ENCODE measurements at places on chromosomes 1 and 21.

DNA sequence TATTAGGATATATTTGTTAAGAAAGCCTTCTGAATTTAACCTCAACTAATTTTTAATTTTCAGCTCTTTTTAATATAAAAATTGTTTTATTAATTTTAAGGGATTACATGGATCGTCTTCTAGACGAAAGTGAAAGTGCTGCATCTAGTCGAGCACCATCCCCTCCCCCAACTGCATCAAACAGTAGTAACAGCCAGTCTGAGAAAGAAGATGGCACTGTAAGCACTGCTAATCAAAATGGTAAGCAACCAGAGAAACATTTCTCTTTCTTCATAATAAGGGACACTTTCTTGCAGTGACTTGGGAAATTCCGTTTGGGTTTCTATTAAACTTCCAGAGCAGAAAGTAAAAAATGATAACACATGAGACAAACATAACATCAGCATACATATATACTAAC lies 56.9 kb downstream of the MIER1 start:
- DNase-seq = no peak

DNA sequence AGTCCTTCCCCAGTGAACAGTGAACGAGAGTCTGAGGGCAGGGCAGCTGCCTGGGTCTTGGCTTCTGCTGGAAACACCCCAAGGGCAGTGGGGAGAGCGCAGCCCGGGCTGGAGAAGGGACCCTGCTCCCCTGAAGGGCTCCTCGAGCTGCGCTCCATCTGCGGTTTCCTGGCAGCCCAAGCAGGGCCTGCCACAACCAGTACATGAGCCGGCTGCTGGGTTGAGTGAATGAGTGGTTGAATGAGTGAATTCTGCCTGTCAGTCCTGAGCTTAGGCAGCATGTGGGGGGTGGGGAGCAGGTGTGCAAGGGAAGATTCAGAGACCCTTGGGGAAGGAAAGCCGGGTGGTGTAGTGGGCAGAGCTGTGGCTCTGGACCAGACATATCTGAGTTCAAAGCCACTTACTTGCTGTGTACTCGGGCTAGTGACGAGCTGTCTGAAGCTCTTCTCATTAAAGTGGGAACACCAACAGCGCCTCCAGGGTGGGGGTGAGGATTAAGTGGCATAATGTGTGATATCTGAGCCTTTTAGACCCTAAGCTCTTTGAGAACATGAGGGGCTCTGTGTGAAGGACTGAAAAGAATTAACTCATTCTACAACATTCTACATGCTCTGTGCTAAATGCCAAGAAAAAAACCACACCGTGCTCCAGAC lies 3.7 kb downstream of the OPRD1 start:
- DNase-seq = no peak

GRCh38 chr1:224092601-224093000 lies 21.3 kb upstream of the FBXO28 start:
- no peak for DNase-seq

DNA sequence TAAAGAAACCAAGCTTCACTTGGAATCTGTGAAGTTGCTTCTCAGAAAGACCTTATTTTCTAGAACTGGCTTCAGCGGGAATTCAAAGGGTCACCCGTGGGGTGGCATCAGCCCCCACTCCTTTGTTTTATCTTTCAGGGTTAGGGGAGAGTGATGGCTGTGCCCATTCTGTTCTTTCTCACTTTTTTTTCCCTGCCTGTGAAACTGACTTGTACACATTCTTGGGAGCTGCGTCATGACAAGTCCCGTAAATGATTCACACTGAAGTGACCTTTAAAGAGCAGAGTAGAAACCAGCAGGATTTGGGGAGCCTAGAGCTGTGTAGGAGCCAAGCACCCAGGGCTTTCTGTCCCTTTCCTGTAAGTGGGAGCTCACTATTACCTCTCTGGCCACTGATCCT lies 43.8 kb downstream of the SLC44A3 start:
- no peak for DNase-seq

DNA sequence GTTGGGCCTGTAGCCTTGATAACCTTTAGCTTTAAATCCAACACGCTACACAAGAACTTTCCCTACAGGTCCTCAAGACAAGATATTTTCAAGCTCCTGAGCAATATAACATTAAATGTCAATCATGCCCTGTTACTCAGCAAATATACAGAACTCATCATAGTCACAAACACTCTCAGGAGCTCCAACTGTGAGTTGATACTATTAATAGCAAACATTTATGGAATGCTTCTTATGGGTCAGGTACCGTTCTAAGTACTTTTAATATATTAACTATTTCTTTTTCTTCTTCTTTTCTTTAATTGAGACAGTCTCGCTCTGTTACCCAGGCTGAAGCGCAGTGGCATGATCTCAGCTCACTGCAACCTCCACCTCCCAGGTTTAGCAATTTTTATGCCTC lies 10.1 kb downstream of the EYA3 start:
- DNase-seq = no peak

GRCh38 chr21:40719615-40720014 lies 127.3 kb downstream of the DSCAM start:
- no peak for DNase-seq

GRCh38 chr1:23470282-23471070 lies 13.5 kb downstream of the ASAP3 start:
- no peak for DNase-seq

- no peak for DNase-seq
These were observed 41.5 kb downstream of the SNX7 start for GRCh38 chr1:98702976-98703375.

- no peak for DNase-seq
These were observed 10.8 kb upstream of the OSBPL9 start for GRCh38 chr1:51605961-51606723.

- no peak for DNase-seq
These were observed 1.8 kb downstream of the PTTG1IP start for GRCh38 chr21:44871576-44872269.

DNA sequence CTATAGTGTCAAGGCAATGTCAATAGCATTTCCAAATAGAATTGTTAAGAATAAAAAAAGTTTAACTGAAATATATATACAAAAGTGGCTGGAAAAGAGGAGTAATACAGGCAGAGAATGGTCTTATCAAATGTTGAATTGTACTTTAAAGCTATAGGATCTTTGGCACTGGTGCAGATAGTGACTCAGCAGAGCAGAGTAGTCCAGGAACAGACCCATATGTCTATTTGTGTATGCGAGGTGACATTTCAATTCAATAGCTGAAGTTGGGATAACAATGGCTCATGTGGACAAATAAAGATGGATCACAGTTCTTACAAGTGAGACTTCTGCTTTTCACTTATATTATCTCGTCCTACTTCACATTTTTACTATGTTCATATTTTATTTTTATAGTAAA lies 543.0 kb upstream of the B3GALT2 start:
- DNase-seq = no peak

- DNase-seq = no peak
These were observed 326.5 kb downstream of the PDE4B start for GRCh38 chr1:66119148-66119547.

- no peak for DNase-seq
These were observed 16.3 kb downstream of the IER5 start for GRCh38 chr1:181104790-181105133.

DNA sequence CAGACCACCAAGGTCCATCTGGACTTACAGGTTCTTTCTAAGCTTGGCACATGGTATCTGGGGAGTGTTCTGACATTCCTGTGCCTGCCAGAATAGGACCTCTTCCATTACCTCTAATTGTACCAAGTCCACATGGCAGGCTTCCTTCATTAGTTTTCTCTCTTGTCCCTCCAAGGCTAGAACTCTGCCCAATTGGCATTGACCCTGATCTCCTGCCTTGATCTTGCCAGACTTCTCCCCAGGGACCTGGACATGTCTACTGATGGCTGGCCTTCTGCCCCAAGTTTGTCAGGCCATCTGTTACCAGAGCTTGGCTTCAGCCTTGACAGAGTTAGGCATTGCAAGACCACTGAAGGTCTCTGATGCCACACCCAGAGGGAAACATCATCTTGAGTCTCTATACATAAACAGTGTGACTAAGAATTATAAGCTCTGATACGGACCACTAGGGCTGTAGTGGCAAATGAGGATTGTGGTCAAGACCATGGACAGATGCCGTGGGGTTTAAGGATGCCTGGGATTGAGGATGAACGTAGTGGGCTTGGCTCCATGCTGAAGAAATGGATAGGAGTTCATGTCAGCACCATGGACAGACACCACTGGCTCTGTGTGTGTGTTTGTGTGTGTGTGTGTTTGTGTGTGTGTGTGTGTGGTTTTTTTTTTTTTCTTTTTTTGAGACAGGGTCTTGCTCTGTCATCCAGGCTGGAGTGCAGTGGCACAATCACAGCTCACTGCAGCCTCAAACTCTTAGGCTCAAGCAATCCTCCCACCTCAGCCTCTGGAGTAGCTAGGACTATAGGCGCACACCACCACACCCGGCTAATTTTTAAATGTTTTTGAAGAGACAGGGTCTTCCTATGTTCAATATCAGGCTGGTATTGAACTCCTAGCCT lies 19.5 kb upstream of the PSMB2 start:
- no peak for DNase-seq

GRCh38 chr1:58059789-58060188 lies 486.7 kb downstream of the OMA1 start:
- DNase-seq = no peak

DNA sequence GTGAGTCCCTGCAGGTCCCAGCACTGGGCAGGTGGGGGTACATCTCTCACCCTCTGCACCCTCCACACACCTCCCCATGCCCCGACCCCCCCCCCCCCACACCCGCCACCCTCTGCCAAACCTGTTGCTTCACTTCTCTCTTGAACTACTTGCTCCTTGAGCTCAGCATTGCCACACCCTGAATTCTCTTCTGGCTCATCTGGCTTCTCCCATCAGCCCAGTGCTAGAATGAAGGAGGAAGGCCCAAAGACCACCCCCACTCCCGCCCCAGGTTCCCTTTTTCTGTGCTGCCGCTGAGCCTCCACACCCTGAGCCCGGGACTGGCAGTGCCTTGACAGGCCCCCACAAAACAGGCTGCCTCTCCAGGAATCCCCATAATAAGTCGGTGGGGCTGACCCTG lies 6.4 kb upstream of the TNNI1 start:
- DNase-seq = no peak

DNA sequence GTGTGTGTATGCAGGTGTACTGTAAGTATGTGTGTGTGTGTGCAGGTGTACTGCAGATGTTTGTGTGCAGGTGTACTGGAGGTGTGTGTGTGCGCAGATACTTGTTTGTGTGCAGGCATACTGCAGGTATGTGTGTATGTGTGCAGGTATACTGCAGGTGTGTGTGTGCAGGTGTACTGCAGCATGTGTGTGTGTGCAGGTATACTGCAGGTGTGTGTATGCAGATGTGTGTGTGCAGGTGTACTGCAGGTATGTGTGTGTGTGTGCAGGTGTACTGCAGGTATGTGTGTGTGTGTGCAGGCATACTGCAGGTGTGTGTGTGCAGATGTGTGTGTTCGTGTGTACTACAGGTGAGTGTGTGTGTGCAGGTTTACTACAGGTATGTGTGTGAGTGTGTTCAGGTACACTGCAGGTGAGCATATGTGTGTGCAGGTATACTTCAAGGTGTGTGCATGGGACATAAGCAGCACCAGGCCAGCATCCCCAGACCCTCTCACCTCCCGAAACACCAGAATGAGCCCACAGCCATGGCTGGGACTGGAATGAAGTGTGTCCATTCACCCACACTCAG lies 97.5 kb downstream of the DMRTB1 start:
- DNase-seq = no peak

DNA sequence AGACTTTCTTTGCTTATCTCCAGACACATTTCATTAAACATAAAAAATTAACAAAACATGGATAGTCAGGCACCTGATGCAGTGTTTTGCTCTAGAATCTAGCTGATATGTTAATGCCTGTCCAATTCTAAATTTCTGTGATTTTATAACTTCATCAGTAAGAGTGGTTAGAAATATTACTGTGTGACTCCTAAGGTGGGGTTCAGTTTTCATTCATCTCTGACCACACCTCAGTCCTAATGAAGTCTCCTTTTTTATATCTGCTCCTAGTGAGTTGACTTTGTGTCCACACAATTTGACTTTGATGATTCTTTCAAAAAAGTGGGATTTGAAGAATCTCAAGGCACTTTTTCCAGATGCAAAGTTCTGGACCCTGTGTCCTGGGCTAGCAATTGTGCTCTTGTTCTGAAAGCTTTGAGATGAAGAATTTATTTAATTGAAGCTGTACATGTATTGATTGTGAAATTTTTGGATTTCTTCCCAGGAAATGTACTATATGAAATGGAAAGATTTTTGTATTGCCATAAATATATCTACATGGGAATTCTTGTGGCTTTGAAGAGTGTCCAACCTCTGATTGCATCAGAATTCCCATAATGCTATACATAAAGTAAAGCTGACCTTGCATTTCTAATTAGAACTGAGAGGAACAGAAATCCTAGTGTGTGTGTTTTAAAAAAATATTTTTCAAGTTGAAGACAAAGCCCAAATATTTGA lies 111.2 kb downstream of the GIPC2 start:
- DNase-seq = no peak

DNA sequence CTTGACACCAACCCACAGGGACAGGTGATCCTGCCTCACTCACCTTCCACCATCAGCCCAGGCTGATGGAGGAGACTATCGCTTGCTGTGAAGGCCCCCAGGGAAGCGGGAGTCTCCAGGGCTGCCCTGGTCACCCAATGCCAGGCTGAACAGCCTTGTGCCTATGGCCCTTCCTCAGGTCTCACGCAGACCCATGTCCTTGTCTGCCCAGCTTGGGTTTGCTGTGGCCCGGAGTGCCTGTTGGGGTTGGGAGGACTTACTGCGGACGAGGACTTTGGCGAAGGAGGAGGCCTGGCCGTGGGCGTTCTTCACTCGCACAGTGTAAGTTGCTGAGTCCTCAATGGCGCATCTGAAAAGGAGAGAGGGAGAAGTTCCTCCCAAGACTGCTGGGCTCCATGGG lies 14.3 kb downstream of the MYOM3 start:
- DNase-seq = no peak

DNA sequence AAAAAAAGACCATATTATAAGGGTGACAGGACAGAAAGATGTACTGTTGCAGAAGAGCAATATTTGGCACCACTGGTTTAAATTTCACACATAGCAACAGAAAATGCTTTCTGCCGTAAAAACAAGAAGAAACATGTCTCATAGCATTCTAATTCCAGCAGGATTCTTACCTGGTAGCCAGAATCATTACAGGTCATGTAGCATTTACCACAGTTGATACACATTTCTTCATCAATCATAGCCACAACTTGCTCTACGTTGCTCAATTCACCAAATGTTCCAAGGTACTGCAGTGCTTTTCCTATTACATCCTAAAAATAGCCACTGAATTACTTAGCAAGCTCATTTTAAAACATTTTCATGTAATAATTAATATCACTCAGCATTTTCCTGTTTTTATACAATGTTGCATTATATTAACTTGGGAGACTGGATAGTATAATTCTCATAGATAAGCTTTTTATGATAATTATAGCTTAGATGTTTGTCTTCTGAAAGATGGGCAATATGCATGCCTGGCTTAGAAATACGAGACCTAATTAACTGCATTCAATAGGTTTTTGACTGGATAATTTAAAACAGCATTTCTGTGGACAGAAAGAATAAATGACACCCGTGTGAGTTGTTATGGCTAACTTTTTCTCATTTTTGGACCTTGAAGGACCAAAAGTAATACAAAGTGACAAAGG lies 360.7 kb downstream of the PTBP2 start:
- no peak for DNase-seq

GRCh38 chr1:161801955-161802354 lies 35.8 kb downstream of the ATF6 start:
- DNase-seq = no peak
